ENCODE measurements at places on chromosomes 1 and 21. TPM values are rescaled to one million over a fixed set of nuclear protein-coding genes. Genes with fewer than 3 reads are reported as not detected.

The RAB42 gene
- 0.34 TPM for polyA plus RNA-seq

The ZMPSTE24 gene
- polyA plus RNA-seq: 33.8 TPM

The CADM3 gene
- 0.32 TPM for polyA plus RNA-seq

The HLX gene
- polyA plus RNA-seq: 3.2 TPM

DNA sequence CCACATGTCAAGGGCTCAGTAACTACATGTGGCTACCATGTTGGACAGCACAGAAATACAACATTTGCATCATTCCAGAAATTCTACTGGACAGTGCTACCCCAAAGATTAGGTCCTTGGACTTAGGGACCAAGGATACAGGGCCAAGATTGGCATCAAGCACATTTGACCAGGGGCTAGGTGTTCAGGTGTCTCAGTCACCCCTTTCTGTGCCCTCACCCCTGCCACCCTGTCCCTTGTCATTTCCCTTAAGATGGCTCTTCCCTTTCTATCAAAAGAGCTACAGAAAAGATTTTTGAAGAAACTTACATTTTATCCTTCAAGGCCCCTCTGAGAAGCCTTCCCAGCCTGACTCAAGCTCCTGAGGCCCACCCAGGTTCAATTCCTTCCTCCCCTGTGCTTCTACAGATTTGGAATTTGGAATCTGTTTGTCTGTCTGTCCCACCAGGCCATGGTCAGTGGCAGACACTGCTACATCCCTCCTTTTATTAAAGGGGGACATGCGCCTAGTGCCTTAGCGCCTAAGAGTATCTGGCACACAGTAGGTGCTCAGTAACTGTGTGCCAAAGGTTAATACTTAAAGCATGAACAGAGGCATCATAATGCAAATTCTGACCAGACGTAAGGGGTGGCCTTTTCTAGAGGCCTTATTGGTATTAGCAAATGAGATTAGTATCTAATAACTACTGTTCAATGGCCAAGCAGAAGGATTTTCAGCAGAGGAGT is 21.4 kb downstream of the CSF1 start:
- no peak for DNase-seq

GRCh38 chr1:180606155-180606554 is 25.7 kb upstream of the XPR1 start:
- DNase-seq: no peak

- no peak for DNase-seq
These were observed 134.1 kb downstream of the TMEM53 start for GRCh38 chr1:44539991-44540730.
